ENCODE measurements at places on chromosomes 2 and 18.

DNA sequence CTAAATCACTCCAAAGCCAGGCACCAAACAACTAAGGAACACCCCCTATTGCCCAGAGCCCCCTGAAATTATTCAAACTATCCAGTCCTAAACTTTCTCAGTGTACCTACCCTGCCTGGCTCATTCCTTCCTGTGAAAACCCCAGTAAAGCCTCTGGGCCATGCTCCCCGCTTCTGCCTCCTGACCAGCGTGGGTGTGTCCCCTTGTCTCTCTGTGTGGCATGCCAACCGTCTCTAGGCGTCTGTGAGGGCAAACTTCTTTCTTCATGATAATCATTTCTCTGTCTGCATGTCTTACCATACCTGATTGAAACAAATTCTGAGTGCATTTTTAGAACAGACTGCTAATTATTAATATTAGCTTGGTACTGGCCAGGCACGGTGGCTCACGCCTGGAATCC lies 109.0 kb upstream of the MSH2 start:
- DNase-seq, result no peak

DNA sequence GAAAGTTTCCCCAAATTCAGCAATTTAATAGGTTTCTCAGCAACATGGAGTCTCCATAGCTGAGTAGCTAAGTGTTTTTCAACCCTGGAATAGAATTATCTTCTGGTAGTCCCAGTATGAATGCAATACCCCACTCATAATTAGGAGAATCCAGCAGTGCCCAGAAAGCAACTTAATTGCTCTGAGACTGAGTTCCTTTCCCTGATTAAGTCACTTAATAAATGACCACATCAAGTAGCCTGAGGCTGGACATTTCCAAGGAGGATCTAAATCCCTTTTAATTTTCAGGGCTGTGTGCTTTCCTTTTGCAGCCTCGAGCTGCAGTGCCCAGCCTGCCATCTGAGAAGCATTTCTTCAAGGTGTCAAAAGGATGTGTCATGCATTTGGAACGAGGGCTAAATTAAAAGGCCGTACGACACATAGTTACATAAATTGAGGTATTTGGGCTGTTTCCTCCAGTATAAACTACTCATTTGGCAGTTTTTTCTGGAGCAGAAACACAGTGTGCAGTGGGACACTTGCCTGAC lies 17.7 kb upstream of the SIX2 start:
- DNase-seq, result no peak

DNA sequence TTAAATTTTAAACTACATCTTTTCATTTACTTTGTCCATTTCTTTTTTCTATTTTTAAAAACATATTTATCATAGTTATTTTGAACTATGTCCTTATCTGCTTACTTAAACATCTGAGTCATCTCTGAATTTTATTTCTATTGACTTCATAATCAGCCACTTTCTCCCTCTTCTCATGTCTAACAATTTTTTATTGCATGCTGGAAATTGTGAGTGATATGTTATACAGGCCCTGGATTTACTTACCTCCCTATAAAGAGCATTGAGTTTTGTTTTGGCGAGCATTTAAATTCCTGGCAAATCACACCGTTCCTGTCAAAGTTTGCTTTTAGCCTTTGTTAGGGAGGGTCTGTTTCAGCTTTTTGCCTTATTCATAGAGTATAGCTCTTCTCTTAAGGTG lies 39.3 kb downstream of the KCNIP3 start:
- DNase-seq, result no peak

- no peak for DNase-seq
Measured at GRCh38 chr2:142756430-142756829, 121.0 kb upstream of the KYNU start.

- no peak for DNase-seq
Measured at GRCh38 chr2:61175036-61175435, 13.0 kb downstream of the C2orf74 start.

GRCh38 chr18:31610286-31611205 lies 18.9 kb downstream of the TTR start:
- peak; percentile 17 for DNase-seq

DNA sequence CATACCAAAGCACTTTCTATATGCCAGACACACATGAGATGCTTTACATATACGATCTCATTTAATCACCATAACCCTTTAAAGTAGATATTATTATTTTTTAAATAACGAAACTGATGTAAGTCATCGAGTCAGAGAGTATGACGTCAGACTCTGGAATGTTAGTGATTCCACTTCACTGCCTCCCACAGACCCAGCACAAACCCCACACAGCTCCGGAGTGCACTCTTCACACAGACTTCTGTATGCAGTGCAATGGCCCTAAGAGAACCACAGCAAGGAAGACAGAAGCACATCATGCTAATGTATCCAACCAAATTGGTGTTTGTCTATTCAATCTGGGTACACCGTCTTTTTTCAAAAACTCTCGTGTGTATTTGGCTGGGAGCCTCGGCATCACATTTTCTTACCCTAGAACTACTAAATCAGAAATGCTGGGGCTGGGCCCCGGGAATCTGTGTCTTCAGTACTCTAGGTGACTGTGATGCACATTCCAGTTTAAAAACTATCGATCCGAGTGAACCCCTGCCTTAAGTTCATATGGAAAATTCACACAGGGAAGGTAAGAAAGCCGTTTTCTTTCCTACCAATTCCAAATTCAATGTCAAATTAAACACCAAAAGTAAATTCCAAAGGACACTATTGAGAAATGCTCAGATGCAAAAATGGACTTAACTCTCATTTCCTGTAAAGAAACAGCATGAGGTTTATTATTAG lies 117.7 kb upstream of the ACVR1C start:
- no peak for DNase-seq

DNA sequence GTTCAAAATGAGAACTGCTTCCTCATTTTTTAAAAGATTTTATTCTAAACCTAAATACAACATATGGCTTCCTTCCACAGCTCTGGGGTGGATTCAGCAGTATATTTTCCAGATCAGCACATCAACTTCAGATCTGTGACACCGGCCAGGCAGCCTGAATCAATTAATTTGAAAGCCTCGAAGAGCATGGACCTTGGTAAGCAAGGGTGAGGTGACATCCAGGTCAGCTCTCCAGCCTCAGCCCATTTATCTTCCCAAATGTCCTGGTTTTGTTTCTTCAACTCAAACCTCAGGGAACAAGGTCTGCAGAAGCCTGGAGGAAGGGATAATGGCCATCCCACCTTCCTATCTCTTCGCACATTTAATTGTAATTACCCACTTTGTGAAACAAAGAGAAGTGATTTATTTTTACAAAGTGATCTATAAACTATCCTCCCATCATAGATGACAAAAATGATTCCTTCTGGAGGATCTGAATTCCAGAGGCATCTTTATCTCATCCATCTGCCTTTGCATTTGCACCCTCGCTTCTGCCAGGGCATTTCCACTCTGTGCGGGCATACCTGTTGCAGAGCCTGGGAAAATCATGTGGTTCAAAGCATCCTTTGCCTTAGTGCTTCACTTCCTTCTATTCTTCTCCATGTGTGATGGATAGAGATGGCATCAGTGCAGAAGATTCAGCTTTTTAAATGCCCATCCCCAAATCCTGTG lies 489.0 kb upstream of the NRP2 start:
- DNase-seq, result no peak

DNA sequence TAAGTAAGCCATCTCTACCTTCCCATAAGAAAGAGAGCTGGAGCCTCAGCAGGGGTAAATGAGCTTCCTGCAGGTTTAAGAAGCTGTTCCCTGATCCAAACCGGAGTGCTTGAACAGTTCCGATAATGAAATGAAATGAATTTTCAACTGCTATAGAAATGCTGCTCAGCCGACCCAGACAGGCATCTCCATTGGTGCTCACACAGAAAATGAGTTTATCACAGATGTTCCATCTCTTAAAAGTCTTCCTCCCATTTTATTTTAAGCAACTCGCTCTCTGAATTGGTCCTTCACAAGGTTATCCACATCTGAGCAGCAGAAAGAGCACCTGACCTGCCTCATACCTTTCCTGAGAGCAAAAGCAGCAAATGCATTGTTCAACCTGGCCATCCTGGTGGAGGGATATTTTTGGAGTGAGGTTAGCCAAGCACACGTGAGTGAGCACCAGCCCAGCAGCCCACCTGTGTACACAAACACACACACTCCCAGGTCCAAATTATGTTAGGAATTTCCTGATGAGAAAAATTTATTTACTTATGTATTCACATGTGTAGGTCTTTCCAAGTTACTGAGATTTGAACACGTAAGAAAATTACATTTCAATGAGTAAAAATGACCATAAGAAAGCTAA lies 42.2 kb upstream of the CCDC68 start:
- no peak for DNase-seq

DNA sequence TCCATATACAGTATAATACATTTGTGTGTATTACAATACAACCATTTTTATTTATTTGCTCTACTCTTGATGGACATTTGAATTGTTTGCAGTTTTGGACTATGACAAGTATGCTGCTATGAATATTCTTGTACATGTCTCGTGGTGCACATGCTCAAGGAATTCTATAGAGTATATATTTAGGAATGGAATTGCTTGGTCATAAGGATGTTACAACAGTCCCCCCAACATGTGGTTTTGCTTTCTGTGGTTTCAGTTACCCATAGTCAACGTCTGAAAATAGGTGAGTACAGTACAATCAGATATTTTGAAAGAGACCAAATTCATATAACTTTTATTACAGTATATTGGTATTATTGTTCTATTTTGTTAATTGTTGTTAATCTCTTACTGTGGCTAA lies 24.1 kb upstream of the PLEKHM3 start:
- no peak for DNase-seq

DNA sequence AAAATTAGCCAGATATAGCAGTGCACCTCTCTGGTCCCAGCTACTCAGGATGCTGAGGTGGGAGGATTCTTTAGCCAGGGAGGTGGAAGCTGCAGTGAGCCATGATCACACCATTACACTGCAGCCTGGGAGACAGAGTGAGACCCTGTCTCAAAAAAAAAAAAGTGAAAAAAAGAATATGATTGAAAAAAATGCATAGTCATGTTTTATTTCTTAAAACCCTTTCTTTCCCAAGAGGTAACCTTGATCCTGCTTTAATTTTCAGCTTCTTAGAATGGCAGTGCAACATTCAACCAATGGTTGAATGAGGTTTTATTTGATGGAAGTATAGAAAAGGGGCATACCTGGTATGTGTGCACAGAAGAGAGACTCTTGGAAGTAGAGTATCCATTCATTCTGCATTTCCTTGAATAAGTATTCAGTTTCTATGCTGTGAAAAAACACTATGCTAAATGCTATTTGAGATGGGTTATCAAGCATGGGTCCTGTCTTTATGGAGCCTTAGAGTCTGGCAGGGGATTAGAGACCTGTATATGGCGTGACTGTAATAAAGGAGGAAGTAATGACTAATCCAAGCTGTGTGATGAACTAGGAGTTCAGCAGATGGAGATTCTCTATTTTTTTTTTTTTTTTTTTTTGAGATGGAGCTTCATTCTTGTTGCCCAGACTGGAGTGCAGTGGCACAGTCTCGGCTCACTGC lies 146.3 kb downstream of the WDSUB1 start:
- DNase-seq, result no peak

DNA sequence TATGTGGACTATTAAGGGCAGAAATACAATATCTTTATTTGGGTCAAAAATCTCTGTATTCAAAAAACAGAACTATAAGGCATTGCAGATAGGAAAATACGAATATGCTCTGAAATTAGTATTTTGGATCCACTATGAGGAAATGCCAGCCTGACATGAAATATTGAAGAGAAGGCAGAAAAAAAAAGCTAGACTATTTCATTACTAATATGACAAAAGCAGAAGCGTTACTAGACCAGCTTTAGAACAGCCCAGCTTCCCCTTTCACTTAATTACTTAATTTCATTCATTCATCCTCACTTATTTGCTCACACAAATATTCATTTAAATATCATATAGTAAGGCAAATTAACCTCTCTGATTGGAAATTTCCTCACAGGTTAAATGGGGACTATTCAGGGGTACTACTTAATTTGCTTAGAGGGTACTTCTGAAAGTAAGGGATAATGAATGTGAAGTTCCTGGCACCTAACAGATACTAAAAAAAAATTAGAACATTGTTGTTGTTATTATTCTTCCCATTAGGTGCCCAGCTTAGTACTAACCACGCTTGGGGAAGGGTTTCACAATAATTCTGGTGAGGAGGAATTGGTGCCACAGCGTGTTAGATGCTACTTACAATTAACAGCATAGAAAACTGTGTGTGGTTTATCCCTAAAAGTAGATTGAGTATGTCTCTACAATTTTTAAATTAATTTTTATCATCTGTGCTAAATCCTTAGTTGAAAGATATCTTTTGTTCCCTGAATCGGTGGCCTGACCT lies 71.1 kb upstream of the CTLA4 start:
- no peak for DNase-seq

GRCh38 chr2:71071681-71072398 lies 3.4 kb downstream of the NAGK start:
- DNase-seq, result no peak

DNA sequence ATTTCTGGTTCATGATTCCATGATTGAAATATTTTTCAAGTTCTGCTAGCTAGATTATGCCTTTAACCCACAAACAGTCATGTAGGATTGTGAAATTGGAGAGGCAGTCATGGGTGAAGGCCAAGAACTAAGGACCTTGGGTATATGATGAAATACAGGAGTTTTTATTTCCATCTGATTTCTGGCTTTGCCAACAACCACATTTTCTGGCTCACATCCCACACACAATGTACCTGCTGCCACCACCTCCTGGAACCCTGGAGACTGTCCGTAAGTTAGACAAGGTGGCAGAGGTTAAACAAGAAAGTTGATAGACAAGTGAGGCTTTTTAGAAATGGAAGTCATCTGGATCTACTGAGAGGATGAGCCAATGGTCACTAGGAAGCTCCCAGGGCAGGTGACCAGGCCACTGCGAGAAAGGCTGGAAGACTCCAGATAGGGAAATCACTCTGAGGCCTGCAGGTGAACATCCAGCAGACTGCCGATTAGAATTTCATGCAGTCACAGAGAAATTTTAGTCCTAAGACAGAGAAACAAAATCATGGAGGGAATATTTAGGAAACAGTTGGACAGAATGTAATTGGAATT lies 402.0 kb downstream of the ALK start:
- no peak for DNase-seq

- no peak for DNase-seq
Measured at GRCh38 chr2:234730066-234730640, 221.7 kb upstream of the SH3BP4 start.

- peak; percentile 43 for DNase-seq
Measured at GRCh38 chr18:76493213-76494161, 1.6 kb downstream of the ZNF516 start.

GRCh38 chr2:108377815-108378630 lies at the start of gene SULT1C4:
TSS of gene SULT1C4 (plus strand) at chr2:108377954. CDS start at chr2:108378338, 384 bp downstream.
- peak; percentile 64 for DNase-seq

GRCh38 chr2:241390301-241391206 lies 34.5 kb downstream of the FARP2 start:
- DNase-seq, result no peak
